ENCODE measurements at places on chromosomes 7 and 10. TPM values are rescaled to one million over a fixed set of nuclear protein-coding genes. Genes with fewer than 3 reads are reported as not detected.

DNA sequence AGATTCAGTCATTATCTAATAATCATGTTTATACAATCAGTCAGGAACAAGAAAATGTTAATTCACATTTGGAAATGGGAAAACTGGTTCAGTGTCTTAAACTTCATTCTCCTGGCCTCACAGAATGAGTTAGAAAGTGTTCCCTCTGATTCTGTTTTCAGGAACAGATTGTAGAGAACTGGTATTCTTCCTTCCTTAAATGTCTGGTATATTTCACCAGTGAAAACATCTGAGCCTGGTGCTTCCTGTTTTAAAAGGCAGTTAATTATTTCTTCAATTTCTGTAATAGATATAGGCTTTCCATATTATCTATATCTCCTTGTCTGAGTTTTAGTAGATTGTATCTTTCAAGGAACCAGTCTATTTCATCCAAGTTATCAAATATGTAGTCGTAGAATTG lies 97.1 kb upstream of the TMEM168 start:
- no peak for DNase-seq
- no peak overlapping the region for H3K4me3 ChIP-seq
- no peaks in the 10 kb centered on the region for H3K4me1 ChIP-seq
- no peaks in the 10 kb centered on the region for H3K36me3 ChIP-seq
- H3K27ac ChIP-seq, result no peak overlapping the region

SPAM1 gene
- not detected for total RNA-seq

GRCh38 chr7:13731643-13732042 lies 257.8 kb downstream of the ETV1 start:
- no peaks in the 10 kb centered on the region for H3K27me3 ChIP-seq
- no peak overlapping the region for H3K4me3 ChIP-seq
- no peak overlapping the region for H3K27ac ChIP-seq
- DNase-seq, result no peak
- no peaks in the 10 kb centered on the region for H3K36me3 ChIP-seq

SH2D4B gene
- total RNA-seq, result 0.11 TPM

STAG3 gene
- total RNA-seq, result 5.1 TPM

DNA sequence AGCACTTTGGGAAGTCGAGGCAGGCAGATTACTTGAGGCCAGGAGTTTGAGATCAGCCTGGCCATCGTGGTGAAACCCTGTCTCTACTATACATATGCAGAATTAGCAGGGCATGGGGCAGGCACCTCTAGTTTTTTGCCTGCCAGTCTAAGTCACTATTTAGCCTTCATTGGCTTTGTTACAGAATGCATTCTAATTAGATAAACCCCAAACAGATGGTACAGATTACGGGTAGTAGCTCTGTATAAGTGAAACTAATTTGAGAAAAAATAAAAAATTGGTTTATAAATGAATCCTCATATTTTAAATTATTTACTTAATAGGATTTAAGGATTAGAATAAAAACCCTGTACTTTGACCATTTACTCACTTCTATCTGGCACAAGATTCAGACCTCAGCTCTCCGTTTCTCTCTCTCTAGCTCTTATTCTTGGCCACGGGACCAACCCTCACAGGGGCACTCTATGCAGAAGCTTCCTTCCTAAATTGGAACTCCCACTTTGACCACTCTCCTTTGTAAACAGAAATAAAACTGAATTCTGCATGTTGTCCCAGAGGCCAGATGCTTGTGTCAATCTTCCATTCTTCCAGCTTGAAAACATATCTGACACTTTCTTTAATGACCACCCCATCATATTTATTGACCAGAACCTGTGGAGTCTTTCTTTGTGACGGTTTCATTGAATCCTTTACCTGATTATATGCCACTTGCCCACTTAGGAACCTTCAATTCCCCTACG lies 26.8 kb downstream of the BET1 start:
- no peaks in the 10 kb centered on the region for H3K4me1 ChIP-seq
- no peak overlapping the region for H3K4me3 ChIP-seq
- no peak overlapping the region for H3K27ac ChIP-seq
- no peak for DNase-seq

AOC1 gene
- total RNA-seq, result not detected

- H3K4me3 ChIP-seq, result no peak overlapping the region
- DNase-seq, result no peak
- H3K4me1 ChIP-seq, result no peaks in the 10 kb centered on the region
- H3K27me3 ChIP-seq, result no peaks in the 10 kb centered on the region
- H3K36me3 ChIP-seq, result no peaks in the 10 kb centered on the region
Measured at GRCh38 chr7:147803151-147803550, 787.4 kb upstream of the C7orf33 start.

CPN1 gene
- total RNA-seq, result not detected

DNA sequence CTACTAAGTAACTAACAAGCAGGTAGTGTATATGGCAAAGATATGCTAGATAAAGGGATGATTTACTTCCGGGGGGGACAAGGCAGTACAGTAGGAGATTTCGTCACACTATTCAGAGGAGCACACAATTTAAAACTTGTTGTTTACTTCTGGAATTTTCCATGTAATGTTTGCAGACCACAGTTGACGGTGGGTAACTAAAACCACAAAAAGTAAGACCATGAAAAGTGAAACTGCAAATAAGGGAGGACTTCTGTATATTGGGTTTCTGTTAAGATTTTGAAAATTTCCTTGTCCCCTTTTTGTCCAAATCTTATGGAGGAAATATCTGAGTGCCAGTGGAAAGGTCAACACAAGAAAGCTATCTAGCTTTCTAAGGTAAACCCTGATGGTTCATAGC lies 170.0 kb downstream of the ELAPOR2 start:
- no peaks in the 10 kb centered on the region for H3K4me1 ChIP-seq
- DNase-seq, result no peak
- H3K27me3 ChIP-seq, result no peaks in the 10 kb centered on the region
- H3K4me3 ChIP-seq, result no peak overlapping the region
- no peaks in the 10 kb centered on the region for H3K36me3 ChIP-seq
- no peak overlapping the region for H3K27ac ChIP-seq

DNA sequence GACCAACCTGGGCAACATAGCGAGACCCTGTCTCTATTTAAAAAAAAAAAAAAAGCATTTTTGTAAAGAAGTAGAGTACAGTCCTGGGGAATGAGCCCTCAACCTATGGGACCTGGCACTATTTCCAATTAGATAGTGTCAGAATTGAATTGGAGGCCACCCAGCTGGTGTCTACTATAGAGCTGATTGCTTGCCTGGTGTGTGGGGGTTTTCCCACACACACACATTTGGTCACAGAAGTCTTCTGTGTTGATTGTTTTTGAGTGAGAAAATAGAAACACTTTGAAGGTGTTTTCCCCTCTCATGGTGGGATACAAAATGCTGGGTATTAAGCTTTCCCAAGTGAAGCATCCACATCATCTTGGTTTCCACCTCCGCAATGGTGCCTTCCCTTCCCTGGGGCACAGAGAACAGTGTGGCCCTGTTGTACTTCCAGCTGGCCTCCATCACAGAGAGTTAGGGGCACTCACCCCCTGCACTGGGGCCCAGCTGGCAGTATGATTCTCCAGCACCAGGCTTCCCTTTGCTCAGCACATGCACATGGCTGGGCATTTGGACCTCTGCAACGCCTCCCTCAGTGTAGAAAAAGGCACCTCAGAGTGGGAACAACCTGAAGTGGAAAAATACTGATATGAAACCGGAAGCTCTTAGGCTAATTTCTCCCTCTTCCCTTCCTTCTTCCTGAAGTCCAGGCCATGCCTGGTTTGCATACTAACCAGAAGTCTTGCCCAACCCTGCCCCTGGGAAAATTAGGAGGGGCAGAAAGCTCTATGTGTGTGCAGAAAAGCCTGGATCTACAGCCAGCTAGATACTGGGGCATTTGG lies 10.7 kb upstream of the NFKB2 start:
- H3K4me3 ChIP-seq, result no peak overlapping the region
- peaks cover 14% of the 10 kb centered on the region for H3K36me3 ChIP-seq
- H3K4me1 ChIP-seq, result no peaks in the 10 kb centered on the region
- no peaks in the 10 kb centered on the region for H3K27me3 ChIP-seq
- no peak overlapping the region for H3K27ac ChIP-seq

TMEM273 gene
- 60.2 TPM for total RNA-seq

GRCh38 chr7:18165166-18165565 lies 137.5 kb upstream of the PRPS1L1 start:
- no peaks in the 10 kb centered on the region for H3K36me3 ChIP-seq
- H3K4me3 ChIP-seq, result no peak overlapping the region
- H3K27ac ChIP-seq, result no peak overlapping the region
- no peak for DNase-seq
- no peaks in the 10 kb centered on the region for H3K27me3 ChIP-seq

DNA sequence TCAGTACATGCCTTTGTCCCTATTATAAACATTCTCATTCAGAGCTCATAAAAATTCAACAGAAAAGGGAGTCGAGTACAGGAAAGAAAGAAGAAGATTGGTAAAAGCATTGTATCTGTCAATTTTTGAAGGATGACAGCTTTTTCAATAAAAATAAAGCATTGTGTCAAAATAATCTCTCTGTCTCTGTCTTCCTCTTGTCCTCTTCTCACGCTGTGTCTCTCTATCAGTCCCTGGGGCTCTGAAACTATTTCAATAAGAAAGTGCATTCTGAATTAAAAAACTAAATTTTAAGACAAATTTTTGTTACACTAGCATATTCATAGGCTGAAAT lies 248.4 kb downstream of the TNS3 start:
- H3K4me3 ChIP-seq, result no peak overlapping the region
- DNase-seq, result no peak
- no peaks in the 10 kb centered on the region for H3K4me1 ChIP-seq
- H3K27me3 ChIP-seq, result no peaks in the 10 kb centered on the region
- H3K27ac ChIP-seq, result no peak overlapping the region
- H3K36me3 ChIP-seq, result no peaks in the 10 kb centered on the region

DNA sequence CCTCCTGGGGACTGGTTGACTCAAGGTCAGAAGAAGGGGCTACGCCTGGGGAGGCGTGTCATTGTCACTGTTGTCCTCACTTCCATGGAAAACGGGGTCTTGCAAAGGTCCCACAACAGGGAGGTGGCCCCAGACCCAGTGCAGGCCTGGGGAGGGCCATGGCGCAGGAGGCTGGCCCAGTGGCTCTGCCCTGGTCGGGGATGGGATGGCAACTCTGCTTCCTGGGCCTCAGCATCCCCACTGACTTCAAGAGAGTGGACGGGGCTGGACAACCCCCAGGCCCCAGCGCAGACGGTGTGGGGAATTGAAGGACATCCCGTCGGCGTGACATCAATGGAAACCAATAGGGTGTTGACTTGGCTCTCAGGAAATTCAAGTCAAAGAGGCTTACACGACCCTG lies 35.2 kb downstream of the MICALL2 start:
- no peaks in the 10 kb centered on the region for H3K36me3 ChIP-seq
- H3K27me3 ChIP-seq, result no peaks in the 10 kb centered on the region
- H3K4me3 ChIP-seq, result no peak overlapping the region

FOXP2 gene
- not detected for total RNA-seq

DNA sequence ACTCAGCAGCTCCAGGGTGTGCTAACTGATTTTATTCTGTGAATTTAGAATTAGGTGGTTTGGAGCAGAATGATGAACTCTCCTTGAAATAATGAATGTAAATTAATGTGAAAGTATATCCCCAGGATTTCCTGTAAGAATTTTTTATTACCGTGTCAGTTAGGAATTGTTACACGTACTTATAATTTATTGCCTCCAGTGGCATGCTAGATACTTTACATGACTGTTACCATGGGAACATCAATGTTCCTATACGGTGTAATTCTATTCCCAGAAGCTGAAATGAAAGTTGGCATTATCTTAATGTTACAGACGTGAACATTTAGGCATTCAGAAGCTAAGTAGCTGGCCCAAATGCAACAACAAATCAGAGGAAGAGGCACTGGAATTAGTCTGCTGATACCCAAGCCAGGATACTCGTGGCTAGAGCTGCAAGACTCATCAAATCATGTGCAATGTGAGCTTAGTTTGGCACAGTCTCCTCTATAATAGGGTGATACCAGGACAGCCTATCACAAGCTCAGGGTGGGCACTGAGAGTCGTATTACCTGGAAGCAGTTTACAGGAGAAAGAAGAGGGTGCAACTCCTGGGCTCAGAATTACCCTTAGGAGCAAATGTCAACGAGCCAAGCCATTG lies 30.0 kb upstream of the PRKAR2B start:
- DNase-seq, result no peak
- H3K36me3 ChIP-seq, result no peaks in the 10 kb centered on the region
- H3K4me3 ChIP-seq, result no peak overlapping the region
- H3K27ac ChIP-seq, result no peak overlapping the region
- no peaks in the 10 kb centered on the region for H3K27me3 ChIP-seq
- H3K4me1 ChIP-seq, result no peaks in the 10 kb centered on the region

- no peaks in the 10 kb centered on the region for H3K4me1 ChIP-seq
- no peaks in the 10 kb centered on the region for H3K27me3 ChIP-seq
- DNase-seq, result no peak
- no peaks in the 10 kb centered on the region for H3K36me3 ChIP-seq
- no peak overlapping the region for H3K4me3 ChIP-seq
Measured at GRCh38 chr10:3530783-3531645, 254.0 kb downstream of the KLF6 start.

DNA sequence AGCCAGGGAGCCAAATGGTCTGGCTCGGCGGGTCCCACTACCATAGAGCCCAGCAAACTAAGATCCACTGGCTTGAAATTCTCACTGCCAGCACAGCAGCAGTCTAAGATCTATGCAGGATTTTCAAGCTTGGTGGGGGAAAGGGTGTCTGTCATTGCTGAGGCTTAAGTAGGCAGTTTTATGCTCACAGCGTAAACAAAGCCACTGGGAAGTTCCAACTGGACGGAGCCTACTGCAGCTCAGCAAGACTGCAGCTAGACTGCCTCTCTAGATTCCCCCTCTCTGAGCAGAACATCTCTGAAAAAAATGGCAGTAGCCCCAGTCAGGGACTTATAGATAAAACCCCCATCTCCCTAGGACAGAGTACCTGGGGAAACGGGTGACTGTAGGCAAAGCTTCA lies 277.6 kb upstream of the PHF14 start:
- H3K36me3 ChIP-seq, result no peaks in the 10 kb centered on the region
- no peaks in the 10 kb centered on the region for H3K4me1 ChIP-seq
- no peak overlapping the region for H3K27ac ChIP-seq
- H3K4me3 ChIP-seq, result no peak overlapping the region
- DNase-seq, result no peak
- H3K27me3 ChIP-seq, result no peaks in the 10 kb centered on the region

TMEM213 gene
- total RNA-seq, result not detected

- peaks cover under 1% of the 10 kb centered on the region for H3K36me3 ChIP-seq
- H3K4me3 ChIP-seq, result no peak overlapping the region
- no peak for DNase-seq
- H3K4me1 ChIP-seq, result peaks cover 78% of the 10 kb centered on the region
Measured at GRCh38 chr7:55550010-55550663, 22.2 kb downstream of the VOPP1 start.

CCDC172 gene
- not detected for total RNA-seq

KMT2E gene
- 81.0 TPM for total RNA-seq

DNA sequence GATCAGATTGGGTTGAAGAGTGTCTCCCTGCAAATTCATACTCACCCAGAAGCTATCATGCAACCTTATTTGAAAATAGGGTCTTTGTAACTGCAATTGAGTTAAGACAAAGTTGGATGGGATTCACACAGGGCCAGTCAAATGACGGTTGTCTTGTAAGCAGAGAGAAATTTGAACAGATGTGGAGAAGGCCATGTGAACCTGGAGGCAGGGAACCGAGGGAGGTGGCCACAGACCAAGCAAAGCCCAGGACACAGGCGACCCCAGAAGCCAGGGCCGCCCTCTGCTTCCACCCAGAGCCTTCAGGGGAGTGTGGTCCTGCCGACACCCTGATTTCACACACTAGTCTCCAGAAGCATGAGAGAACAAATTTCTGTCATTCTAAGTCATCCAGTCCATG lies 140.8 kb downstream of the SFMBT2 start:
- H3K4me1 ChIP-seq, result peaks cover 47% of the 10 kb centered on the region
- no peak overlapping the region for H3K27ac ChIP-seq
- H3K4me3 ChIP-seq, result no peak overlapping the region
- no peaks in the 10 kb centered on the region for H3K27me3 ChIP-seq
